ENCODE measurements at places on chromosomes 3 and 15. TPM values are rescaled to one million over a fixed set of nuclear protein-coding genes. Genes with fewer than 3 reads are reported as not detected.
A peak's percentile ranks its signal among the peaks of the same experiment; 100 is the strongest.

Gene TLR9
- total RNA-seq, result under 0.01 TPM

DNA sequence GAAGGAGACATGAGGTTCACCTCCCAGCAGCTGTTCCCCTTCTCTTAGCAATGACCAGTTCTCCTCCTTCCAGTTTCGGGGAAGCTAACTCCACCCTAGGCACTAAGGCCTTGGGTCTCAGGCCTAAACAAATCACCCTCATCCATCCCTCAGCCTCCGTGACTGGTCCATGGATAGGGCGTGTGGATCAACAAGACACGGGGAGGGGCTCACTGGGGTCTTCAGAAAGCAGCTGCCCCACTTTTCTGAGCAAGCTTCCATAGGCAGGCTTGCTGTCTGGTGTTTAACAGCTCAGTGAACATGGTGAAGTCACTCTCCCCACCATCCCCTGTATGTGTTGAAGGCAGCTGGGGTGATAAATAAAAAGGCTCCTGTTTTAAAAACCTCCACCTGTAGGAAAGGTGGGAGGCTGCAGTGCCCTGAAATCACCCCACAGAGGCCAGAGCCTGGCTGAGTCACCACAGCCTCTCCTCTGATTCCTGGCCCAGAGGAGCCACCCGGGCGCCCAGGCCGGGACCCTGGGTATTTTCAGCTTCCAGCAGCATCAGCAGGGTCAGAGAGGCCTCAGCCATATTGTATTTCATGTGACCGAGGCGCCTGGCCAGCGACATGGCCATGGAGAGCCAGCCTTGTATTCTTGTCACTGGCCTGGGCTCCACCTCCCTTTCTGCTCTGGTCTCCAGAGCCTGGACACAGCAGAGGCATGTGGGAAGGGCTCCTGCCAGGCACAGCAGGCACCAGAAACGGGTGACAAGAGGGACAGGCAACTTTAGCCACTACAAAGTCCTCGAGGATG lies 60.3 kb upstream of the HERC1 start:
- DNase-seq, result no peak

GRCh38 chr15:81880833-81881232 lies 165.0 kb downstream of the MEX3B start:
- DNase-seq, result no peak

DNA sequence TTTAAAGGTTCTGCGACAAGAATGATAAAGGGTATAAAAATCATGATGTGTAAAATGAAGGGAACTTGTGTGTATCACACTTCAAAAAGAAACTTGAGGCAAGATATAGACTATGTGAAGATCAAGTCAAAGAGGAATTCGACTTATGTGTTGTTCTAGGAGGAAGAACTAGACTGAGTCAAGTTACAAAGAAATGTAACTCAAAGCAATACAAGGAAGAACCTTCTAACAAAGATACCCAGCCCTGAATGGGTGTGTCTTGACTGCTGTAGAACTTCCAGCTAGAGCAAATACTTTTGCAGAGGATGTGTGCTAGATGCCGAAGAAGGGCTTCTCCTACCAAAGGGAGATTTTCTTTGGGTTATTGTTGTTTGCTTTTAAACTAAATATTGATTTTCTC lies 2.4 kb downstream of the SLC49A4 start:
- no peak for DNase-seq

DNA sequence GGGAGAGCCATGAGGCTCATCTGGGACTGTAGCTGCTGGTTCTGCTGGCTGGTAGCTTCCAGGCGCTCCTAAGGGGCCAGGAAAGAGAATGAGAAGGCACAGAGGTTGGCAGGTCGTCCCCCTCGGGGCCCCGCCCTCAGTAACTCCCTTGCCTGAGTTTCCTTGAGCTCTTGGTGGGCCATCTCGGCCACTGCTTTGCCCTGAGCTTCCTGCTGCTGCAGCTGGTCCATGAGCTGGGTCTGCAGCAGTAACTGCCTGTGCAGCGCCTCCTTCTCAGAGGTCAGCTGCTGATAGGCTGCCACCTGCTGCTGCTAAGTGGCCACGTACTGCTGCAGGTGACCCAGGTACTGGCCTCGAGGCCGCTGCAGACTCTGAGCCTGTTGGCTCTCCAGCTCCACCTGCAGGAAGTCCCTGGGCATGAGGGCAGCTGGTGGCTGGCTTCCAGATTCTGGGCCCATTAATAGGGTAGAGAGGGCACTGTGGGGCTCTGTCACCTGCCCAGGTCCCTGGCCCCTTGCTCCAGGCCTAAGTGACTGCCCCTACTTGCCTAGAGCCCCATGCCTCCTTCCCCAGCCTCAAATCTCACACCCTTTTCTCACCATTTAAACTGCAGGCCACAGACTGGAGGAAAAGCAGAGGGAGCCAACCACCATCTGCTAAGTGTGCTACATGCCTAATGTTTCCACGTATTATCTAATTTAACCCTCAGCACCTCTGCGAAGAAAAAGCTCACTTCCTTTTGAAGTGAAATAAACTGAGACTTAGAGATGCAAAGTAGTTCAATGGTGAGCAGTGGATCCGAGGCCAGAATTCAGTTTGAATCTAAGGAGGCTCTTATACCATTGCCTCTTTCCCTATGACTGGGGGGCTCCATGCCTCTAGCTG lies 10.8 kb upstream of the VPS33B start:
- peak; percentile 66 for DNase-seq

Gene TNFAIP8L3
- not detected for total RNA-seq

Gene HTR3E
- total RNA-seq, result not detected

Gene TGM4
- not detected for total RNA-seq

- DNase-seq, result no peak
Observed at GRCh38 chr3:104519468-104520227, 847.1 kb upstream of the ALCAM start.

GRCh38 chr3:157752956-157753786 lies 250.0 kb upstream of the VEPH1 start:
- DNase-seq, result no peak

DNA sequence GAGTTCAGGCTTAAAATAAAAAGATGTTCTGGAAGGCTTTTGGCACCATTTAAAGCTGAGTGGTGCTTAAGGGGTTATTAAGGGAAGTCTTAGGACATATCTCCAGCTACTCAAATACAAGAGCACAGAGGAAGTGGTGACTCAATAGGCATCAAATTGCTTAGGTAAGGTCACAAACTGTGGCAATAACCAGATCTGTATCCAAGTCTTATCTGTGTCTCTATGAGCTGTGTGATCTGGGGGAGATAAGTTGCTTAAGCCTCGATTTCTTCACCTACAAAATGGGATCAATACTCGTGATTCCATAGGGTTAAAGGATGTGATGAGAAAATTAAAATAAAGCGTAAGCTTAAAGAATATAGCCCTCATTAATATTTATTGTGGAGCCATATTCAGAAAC lies 7.6 kb downstream of the HDC start:
- DNase-seq, result no peak

DNA sequence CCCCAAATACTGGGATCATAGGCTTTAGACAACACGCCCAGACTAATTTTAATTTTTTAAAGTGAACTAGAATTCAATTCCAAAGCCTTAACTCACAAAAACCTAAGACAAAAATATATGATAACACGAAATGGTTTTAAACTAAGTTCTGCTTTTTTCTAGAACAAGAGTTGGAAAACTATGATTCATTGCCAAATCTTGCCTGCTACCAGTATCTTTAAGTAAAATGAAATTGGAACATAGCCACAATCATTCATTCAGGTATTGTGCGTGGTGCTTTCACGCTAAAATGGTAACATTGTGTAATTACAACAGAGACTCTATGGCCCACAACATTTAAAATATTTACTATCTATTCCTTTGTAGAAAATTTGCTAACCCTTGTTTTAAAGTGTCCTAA lies 488.0 kb upstream of the ZNF385D start:
- DNase-seq, result peak; percentile 39

- DNase-seq, result no peak
Observed at GRCh38 chr3:114886905-114887304, 260.2 kb downstream of the ZBTB20 start.

DNA sequence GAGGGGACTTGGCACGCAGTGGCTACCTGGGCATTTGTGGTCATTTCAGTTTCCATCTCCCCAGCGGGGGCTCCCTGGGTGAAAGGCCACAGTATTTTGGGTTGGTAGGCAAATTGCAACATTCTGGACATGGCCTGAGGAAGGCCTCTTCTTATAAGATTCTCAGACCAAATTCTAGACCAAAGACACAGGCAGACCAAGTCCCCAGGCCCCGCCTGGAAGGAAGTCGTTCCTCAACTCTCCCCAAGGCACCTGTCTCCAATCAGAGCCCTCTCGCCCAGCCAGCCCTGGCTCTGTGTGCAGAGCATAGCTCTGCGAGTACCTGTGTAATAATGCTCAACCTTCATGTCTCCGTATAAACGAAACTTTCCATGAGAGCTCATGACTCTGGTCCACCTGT lies 53.1 kb downstream of the GRIP2 start:
- no peak for DNase-seq

GRCh38 chr15:68318008-68318835 lies 40.7 kb downstream of the FEM1B start:
- no peak for DNase-seq

Gene SCAANT1
- total RNA-seq, result not detected

DNA sequence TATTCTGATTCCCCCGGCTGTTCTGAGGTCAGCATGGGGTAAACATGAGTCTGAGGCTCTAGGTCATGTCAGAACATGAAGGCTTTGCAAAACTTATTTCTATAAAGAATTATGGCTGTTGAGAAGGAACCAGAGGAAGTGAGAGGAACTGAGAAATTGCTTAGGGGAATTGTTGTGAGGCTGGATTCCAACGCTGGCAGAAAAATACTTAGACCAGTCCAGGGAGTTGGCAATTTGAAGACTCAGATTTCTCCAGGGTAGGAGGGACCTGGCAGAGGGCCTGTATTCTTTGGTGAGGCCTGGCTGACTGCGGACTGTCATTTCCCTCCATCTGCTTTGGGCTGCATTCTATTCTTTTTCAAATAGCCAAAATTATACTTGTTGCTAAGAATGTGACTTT lies 155.5 kb downstream of the PLD1 start:
- DNase-seq, result no peak

- DNase-seq, result no peak
Observed at GRCh38 chr15:71790081-71790480, 20.3 kb upstream of the NR2E3 start.

- DNase-seq, result no peak
Observed at GRCh38 chr3:53822331-53822741, 23.9 kb downstream of the CHDH start.

Gene STAC
- total RNA-seq, result 6.5 TPM

Gene C3orf49
- not detected for total RNA-seq

Gene HAPLN3
- 15.1 TPM for total RNA-seq

DNA sequence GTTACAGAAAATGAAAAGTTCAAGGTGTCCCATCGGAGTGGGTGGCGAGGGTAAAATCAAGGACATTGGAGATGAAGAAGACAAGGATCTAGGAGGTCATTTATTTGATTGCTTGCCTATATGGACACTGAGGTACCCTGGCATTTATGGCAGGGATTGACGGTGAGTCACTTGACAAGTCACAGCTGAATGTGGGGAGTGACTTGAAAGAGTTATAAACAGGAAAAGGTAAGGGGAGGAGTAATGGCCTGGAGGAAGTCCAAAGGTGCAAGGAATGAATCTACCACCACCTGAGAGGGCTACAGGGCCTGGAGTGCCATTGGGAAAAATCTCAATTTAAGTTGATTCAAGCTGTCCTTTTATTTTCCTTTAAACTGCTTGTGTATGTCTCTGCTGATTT lies 11.8 kb upstream of the SGO1 start:
- no peak for DNase-seq

GRCh38 chr3:108554913-108555571 lies 34.2 kb downstream of the CIP2A start:
- DNase-seq, result no peak

DNA sequence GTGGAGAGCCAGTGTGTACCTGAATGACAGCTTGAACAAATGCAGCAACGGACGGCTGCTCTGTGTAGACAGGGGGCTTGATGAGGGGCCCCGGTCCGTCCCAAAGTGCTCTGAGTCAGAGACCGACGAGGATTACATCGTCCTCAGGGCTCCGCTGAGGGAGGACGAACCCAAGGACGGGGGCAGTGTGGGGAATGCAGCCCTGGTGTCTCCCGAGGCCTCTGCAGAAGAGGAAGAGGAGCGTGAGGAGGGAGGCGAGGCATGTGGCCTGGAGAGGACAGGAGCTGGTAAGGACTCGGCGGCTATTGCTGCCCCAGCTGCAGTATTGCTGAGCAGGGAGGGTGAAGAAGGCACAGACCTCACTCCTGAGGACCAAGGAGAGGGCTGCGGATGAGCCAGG lies 54.4 kb upstream of the WNT7A start:
- no peak for DNase-seq

DNA sequence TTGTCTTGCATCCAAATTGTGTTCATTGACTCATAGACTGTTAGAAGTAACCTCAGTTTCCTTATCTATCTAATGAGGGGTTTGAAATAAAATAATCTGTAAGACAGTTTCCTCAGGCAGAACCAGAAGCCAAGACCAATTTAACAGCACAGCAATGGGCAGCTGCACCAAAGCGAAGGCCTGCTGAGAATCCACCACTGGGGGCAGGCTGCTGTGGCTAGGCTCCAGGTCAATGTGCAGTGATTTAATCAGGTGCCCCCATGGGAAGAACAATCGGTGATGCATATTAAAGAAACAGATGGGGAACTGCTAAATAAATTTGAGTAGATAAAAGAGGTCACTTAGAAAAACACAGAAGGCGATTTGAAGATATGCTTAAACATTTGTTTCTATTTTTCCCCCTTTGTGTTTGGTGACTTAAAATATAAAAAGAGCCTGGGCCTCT lies 28.0 kb upstream of the TMOD3 start:
- DNase-seq, result no peak

Gene ARGFX
- not detected for total RNA-seq

Gene PLS1
- total RNA-seq, result 2.4 TPM

Gene ADAMTS7
- total RNA-seq, result 0.27 TPM

Gene CHRNA7
- total RNA-seq, result 2.7 TPM

Gene ITIH1
- under 0.01 TPM for total RNA-seq

Gene PLXNA1
- 0.81 TPM for total RNA-seq

DNA sequence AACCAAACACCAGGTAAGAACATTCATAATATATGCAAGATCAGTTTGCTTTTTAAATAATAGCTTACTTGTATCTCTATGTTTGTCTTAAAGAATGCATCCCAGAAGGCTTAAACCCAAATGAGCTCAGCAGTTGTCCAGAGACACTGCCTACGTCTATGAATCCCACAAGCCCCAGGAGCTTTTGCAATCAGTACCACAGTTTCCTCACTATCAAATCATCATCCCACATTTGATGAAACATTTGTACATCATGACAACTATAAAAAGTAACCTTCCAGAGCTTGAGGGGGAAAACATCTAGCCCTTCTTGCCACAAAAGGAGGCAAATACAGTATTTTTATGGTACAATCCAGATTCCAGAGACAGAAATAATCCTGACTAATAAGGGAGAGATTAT lies 63.7 kb downstream of the ATP8B4 start:
- no peak for DNase-seq

DNA sequence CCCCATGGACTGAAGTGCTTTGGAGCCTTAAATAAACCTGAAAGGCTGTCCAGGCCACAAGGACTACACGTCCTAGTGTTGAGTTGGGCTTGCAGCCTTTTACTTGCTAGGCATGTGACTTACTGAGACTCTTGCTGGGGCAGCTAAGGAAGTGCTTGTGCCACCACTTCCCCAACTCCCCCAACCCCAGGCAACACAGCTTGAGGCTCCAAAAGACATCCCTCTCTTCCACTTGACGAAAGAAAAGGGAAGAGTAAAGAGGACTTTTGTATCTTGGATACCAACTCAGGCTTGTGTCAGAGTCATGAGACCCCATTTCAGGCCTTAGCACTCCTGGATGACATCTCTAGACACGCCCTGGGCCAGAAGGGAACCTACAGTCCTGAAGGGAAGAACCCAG lies 109.8 kb downstream of the XRN1 start:
- peak; percentile 17 for DNase-seq

All from hematopoietic multipotent progenitor cell (in vitro differentiated cells).